ENCODE measurements at places on chromosomes 2 and 18.

- DNase-seq = no peak
Measured at GRCh38 chr2:168568476-168569267, 112.6 kb downstream of the CERS6 start.

GRCh38 chr18:48402953-48403352 lies 6.2 kb downstream of the ZBTB7C start:
- no peak for DNase-seq

DNA sequence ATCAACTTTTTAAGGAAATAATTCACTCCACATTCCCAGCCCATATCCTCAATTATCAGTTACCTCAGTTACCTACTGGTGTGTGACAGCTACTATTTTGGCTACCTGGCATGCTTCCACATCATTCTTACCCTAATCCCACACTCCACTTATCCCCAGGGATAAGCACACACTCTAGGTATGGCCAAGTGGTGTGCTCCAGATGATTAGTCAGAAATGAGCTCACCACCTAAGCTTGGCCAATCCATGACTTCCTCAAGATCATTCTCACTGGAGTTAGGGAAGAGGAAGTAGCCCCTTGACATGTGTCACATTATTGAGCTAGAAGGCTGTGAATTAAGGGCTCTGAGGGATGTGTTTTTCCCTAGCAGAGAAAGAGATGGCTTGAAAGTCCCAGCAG lies 20.9 kb upstream of the SMAD4 start:
- DNase-seq = no peak

DNA sequence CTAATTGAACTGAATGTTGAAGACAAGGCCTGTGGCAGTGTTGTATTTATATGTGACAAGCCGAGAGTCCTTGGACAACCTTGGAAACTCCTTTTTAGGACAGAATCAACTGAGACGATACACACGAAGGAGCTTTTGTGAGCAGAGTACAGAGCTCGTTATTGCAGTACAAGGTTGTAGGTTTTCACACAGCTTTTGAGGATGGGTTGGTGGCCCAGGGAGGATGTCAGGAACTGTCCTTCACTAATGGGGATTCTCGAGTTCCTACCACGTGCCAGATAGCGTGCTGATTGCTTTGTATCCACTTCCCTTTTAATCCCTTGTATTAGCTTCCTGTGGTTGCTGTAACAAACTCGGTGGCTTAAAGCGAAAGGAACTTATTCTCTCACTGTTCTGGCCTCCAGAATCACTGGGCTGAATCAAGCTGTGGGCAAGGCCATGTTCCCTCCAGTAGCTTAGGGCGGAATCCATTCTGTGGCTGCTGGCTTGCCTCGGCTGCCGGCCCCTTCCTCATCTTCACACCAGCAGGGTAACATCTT lies 20.2 kb downstream of the INPP4A start:
- DNase-seq = no peak

DNA sequence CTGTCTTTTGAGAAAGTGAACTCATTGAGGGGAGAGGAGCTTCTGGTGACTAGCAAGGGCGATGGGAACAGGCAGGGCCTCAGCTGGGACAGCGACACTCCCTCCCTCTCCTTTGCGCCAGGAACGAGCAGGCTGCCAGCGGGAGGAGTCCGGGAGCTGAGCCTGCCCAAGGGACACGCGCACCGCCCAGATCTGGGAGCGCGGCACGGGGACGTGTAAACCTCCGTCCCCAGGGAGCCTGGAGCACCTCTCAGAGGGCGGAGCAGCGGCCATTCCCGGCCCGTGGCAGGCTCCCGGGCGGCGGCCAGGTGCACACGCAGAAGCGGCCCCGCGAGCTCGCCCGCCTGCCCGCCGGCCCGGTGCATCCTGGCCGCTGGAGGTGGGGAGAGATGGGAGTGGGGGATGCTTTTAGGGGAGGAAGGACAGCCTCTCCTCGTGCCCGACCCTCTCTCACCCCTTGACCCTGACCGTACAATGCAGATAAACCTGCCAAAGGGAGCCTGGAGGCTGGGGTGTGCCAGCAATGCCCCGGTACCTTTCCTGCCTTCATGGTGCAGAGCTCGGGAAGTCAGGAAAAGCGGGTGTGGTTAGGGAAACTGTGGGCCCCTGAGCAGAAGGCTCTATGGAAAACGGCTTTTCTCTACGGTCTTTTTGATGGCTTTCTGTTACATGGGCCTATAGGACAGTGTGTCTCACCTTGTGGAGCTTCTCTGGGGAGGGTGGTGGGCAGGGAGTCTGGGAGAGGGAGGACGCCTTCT lies 2.2 kb downstream of the AQP4 start:
- DNase-seq = peak; percentile 48

DNA sequence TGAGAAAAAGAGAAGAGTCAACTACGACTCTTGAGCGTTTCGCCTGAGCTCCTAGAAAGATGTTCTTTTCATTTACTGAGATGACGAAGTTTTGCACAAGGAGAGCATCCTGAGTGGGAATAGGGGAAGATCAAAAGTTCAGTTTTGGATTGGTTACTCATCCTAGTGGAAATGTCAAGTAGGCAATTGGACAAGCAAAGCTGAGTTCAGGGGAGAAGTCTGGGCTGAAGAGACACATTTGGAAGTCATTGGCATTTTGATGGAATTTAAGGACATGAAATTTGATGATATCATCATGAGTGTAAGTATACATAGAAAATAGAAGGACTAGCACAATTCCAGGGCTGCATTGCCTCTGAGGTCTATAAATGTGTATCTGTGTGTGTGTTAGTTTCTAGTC lies 416.6 kb downstream of the RAD51AP2 start:
- no peak for DNase-seq

Data from ACHN (cell line).